Naive thymus-derived CD4-positive, alpha-beta T cell (primary cell): ENCODE measurements at places on chromosomes 5 and 9. TPM values are rescaled to one million over a fixed set of nuclear protein-coding genes. Genes with fewer than 3 reads are reported as not detected.

Gene CHSY3
- total RNA-seq = not detected

Gene FAXDC2
- total RNA-seq = not detected

Gene ADAMTS2
- total RNA-seq = not detected

Gene SH3PXD2B
- total RNA-seq = 0.40 TPM

Gene PCDHGB6
- 0.44 TPM for total RNA-seq

Gene CRHBP
- not detected for total RNA-seq

Gene SARDH
- total RNA-seq = 9.5 TPM

Gene MLANA
- not detected for total RNA-seq

Gene FOXD1
- total RNA-seq = not detected

Gene C5orf46
- not detected in 2 replicates for total RNA-seq

Gene LHX2
- not detected in 2 replicates for total RNA-seq

Gene FXN
- 19.1 TPM for total RNA-seq

Gene PTCD2
- total RNA-seq = 12.1 TPM

Gene SLC34A3
- not detected for total RNA-seq

Gene NEK6
- 32.8 TPM for total RNA-seq

Gene PCDHGA8
- total RNA-seq = 0.15 and 0.17 TPM in 2 replicates

Gene STC2
- not detected for total RNA-seq

- H3K36me3 ChIP-seq = peaks cover 3% of the 10 kb centered on the region
- no peak for DNase-seq
- H3K27ac ChIP-seq = peak overlapping the region; percentile 55
- H3K4me3 ChIP-seq = peak overlapping the region; percentile 53
- H3K4me1 ChIP-seq = peaks cover 73% of the 10 kb centered on the region
Measured at GRCh38 chr5:119355244-119355638, 578 bp upstream of the TNFAIP8 start.

- H3K27ac ChIP-seq = no peak overlapping the region
- no peak overlapping the region for H3K4me3 ChIP-seq
- H3K36me3 ChIP-seq = no peaks in the 10 kb centered on the region
- H3K4me1 ChIP-seq = no peaks in the 10 kb centered on the region
- no peaks in the 10 kb centered on the region for H3K27me3 ChIP-seq
Measured at GRCh38 chr5:113058269-113058668, 81.7 kb downstream of the DCP2 start.

GRCh38 chr5:133290669-133291240 is 238.9 kb downstream of the HSPA4 start:
- H3K4me3 ChIP-seq = no peak overlapping the region
- H3K27ac ChIP-seq = no peak overlapping the region
- H3K4me1 ChIP-seq = no peaks in the 10 kb centered on the region
- no peaks in the 10 kb centered on the region for H3K27me3 ChIP-seq
- H3K36me3 ChIP-seq = no peaks in the 10 kb centered on the region

- no peaks in the 10 kb centered on the region for H3K36me3 ChIP-seq
- H3K27me3 ChIP-seq = no peaks in the 10 kb centered on the region
- no peak overlapping the region for H3K4me3 ChIP-seq
- H3K4me1 ChIP-seq = no peaks in the 10 kb centered on the region
Measured at GRCh38 chr5:146041180-146041789, 64.1 kb downstream of the PLAC8L1 start.

DNA sequence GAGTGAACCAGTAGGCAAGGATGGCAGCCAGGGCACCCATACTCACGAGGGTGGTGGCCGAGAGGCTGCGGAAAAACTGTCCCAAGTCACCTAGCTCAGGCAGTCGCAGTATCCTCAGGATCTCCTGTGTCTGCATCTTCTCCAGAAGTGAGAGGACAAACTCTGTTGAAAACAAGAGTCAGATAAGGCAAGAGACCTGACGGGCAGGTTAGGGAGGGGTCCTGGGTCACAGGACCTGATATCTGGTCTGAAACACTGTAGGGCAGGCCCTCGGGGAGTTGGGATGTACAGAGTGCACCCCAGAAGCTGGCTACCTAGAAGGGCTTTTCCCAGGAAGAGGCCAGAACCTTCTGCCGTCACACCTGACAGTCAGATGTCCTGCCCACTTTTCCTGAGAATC is 17.4 kb downstream of the ACSL6 start:
- DNase-seq = no peak
- peaks cover 20% of the 10 kb centered on the region for H3K4me1 ChIP-seq
- H3K4me3 ChIP-seq = no peak overlapping the region

DNA sequence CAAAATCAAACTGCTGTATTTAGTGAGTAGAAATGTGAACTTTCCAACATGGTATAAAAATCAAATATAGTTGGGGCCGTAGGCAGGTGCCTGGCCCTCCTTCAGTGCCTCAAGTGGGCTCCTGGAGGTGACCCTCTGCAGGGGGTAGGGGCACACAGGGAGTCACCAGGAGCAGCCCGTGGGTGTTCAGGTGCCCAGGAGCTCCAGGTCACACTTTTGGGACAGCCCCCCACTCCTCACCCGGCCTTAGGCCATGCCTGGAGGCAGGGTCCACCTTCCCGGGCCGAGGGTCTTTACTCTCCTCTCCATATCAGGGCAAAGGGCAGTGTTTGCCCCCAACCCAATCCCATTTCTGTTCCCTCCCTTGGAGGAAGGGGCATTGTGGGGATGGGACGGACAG is 108.0 kb upstream of the MTAP start:
- no peak overlapping the region for H3K4me3 ChIP-seq
- no peaks in the 10 kb centered on the region for H3K27me3 ChIP-seq
- no peak for DNase-seq
- H3K27ac ChIP-seq = no peak overlapping the region
- H3K36me3 ChIP-seq = no peaks in the 10 kb centered on the region

- no peak overlapping the region for H3K4me3 ChIP-seq
- H3K36me3 ChIP-seq = no peaks in the 10 kb centered on the region
- no peak overlapping the region for H3K27ac ChIP-seq
- H3K27me3 ChIP-seq = no peaks in the 10 kb centered on the region
- H3K4me1 ChIP-seq = no peaks in the 10 kb centered on the region
Measured at GRCh38 chr9:34959461-34959860, 1.4 kb downstream of the PHF24 start.

- no peak for DNase-seq
- H3K27me3 ChIP-seq = no peaks in the 10 kb centered on the region
- no peak overlapping the region for H3K27ac ChIP-seq
- H3K36me3 ChIP-seq = no peaks in the 10 kb centered on the region
- H3K4me3 ChIP-seq = no peak overlapping the region
- H3K4me1 ChIP-seq = no peaks in the 10 kb centered on the region
Measured at GRCh38 chr5:60092671-60093422, 199.3 kb upstream of the PDE4D start.

- no peak overlapping the region for H3K4me3 ChIP-seq
- H3K27ac ChIP-seq = no peak overlapping the region
- peaks cover 17% of the 10 kb centered on the region for H3K36me3 ChIP-seq
- no peaks in the 10 kb centered on the region for H3K27me3 ChIP-seq
- no peaks in the 10 kb centered on the region for H3K4me1 ChIP-seq
- DNase-seq = no peak
Measured at GRCh38 chr5:181232593-181232992, 9.5 kb downstream of the TRIM41 start.

GRCh38 chr5:76954383-76954763 is 1.5 kb downstream of the CRHBP start:
- H3K36me3 ChIP-seq = no peaks in the 10 kb centered on the region
- no peak overlapping the region for H3K27ac ChIP-seq
- no peaks in the 10 kb centered on the region for H3K27me3 ChIP-seq
- H3K4me1 ChIP-seq = no peaks in the 10 kb centered on the region

DNA sequence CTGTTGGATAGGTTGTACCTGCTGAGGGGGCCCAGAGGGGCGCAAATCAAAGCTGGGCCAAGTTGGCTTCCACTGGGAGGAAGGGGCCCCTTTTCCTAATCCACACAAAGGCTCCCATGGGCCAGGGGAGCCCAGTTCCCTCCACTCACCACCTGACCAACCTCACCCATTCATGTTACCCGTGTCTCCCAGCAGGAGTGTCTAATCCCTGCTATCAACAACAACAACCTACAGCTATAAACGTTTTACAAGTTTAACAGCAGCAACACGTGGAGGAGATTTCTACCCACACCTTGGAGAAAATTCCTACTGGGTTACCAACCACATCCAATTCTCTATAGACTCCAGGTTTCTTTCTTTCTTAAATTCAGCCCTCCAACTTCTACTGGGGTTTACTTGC is 216.2 kb downstream of the SLIT3 start:
- no peaks in the 10 kb centered on the region for H3K36me3 ChIP-seq
- H3K4me3 ChIP-seq = no peak overlapping the region
- H3K27me3 ChIP-seq = no peaks in the 10 kb centered on the region
- no peak overlapping the region for H3K27ac ChIP-seq

DNA sequence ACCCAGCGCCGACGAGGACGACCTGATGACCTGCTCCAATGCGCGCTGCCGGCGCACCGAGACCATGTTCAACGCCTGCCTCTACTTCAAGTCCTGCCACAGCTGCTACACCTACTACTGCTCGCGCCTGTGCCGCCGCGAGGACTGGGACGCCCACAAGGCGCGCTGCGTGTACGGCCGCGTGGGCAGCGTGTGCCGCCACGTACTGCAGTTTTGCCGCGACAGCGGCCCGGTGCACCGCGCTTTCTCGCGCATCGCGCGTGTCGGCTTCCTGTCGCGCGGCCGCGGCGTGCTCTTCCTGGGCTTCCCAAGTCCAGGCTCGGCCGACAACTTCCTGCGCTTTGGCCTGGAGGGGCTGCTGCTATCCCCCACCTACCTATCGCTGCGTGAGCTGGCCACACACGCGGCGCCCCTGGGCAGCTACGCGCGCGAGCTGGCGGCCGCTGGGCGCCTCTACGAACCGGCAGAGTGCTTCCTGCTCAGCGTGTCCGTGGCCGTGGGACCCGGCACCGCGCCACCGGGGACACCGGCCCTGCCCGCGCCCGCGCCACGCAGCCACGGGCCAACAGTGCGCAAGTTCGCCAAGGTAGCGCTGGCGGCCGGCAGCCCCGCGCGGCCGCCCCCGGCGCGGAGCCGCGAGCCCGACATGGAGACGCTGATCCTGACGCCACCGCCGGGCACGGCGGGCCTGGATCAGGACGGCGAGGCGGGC is 2.7 kb upstream of the PHPT1 start:
- peaks cover 12% of the 10 kb centered on the region for H3K36me3 ChIP-seq
- no peak overlapping the region for H3K4me3 ChIP-seq
- no peaks in the 10 kb centered on the region for H3K27me3 ChIP-seq
- H3K27ac ChIP-seq = no peak overlapping the region
- peaks cover 21% of the 10 kb centered on the region for H3K4me1 ChIP-seq

GRCh38 chr5:1026700-1027621 is 18.4 kb downstream of the NKD2 start:
- no peak for DNase-seq
- no peaks in the 10 kb centered on the region for H3K27me3 ChIP-seq
- no peak overlapping the region for H3K4me3 ChIP-seq
- H3K27ac ChIP-seq = no peak overlapping the region

DNA sequence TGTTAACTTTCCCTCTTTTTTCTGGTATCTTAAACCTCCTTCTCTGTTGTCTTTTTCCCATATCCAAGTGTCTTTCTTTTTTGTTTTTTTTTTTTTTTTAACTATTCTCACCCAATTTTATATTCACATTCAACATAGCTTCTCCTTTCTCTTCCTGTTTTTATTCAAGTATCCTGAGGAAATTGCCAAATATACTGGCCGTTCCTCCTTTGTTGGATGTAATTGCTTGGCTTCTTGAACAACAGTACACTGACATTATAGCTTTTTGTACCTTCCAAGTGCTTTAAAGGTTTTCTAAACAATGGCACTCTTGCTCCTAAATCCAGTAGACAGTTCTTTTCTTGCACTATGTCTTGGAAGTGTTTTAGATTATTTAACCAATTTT is 1146.8 kb downstream of the MAT2B start:
- no peaks in the 10 kb centered on the region for H3K36me3 ChIP-seq
- H3K4me1 ChIP-seq = no peaks in the 10 kb centered on the region
- no peak overlapping the region for H3K4me3 ChIP-seq
- no peaks in the 10 kb centered on the region for H3K27me3 ChIP-seq

GRCh38 chr5:74382123-74382855 is 258.2 kb downstream of the ENC1 start:
- no peak for DNase-seq
- H3K4me3 ChIP-seq = no peak overlapping the region
- no peak overlapping the region for H3K27ac ChIP-seq
- H3K4me1 ChIP-seq = no peaks in the 10 kb centered on the region
- no peaks in the 10 kb centered on the region for H3K36me3 ChIP-seq

DNA sequence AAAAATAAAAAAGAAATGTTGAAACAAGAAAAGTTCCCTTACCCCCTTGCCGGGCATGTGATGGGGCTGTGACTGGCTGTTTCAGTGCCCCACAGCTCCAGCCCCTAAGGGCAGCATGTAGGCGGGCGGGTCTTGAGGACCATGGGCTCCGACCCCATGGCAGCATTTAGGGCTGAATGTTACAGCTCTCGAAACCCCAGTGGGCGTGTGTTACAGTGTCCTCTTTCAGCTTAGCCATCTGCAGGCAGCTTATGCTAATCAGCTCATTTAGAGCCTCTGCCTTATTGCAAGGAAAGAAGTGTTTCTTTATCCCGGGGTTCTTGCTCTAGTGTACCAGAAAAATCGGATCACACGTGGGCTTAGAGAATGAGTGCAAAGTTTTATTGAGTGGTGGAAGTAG is 497.4 kb upstream of the CYLC2 start:
- DNase-seq = no peak
- H3K27ac ChIP-seq = no peak overlapping the region
- H3K27me3 ChIP-seq = no peaks in the 10 kb centered on the region

GRCh38 chr9:127360829-127361228 is 36.1 kb upstream of the SLC2A8 start:
- DNase-seq = no peak
- H3K27me3 ChIP-seq = peaks cover 4% of the 10 kb centered on the region
- H3K4me1 ChIP-seq = no peaks in the 10 kb centered on the region
- H3K27ac ChIP-seq = no peak overlapping the region
- no peaks in the 10 kb centered on the region for H3K36me3 ChIP-seq

DNA sequence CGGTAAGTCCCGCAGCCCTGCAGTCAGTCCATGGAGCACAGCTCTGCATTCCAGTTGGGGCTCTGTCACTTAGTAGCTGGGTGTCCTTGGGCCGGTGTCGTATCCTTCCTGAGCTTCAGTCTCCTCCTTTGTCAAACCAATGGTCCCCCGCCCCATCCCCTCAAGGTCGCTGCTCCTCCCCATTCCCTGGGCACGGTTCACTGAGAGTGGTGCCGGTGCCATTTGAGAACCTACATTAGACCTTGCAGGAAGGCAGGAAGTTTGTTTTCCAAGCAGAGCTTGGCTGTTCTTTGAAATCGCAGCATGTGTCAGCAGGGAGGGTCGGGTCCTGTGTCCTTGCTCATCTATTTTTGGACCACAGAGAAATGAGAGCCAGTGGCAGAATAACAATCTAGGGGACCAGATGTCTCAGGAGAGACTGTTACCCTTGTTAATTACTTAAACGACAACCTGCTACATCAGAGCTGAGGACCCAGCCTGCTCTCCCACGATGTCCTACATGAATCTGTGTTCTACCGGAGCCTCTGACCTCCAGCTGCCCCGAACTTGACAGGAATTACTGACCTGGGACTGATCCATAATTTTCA is 21.7 kb upstream of the BARHL1 start:
- H3K27me3 ChIP-seq = no peaks in the 10 kb centered on the region
- H3K4me1 ChIP-seq = no peaks in the 10 kb centered on the region
- H3K36me3 ChIP-seq = no peaks in the 10 kb centered on the region
- no peak overlapping the region for H3K4me3 ChIP-seq
- no peak for DNase-seq
- H3K27ac ChIP-seq = no peak overlapping the region

GRCh38 chr5:98783051-98783649 is 9.7 kb downstream of the RGMB start:
- H3K4me1 ChIP-seq = peaks cover 7% of the 10 kb centered on the region
- DNase-seq = no peak
- H3K27ac ChIP-seq = no peak overlapping the region
- peaks cover 3% of the 10 kb centered on the region for H3K36me3 ChIP-seq
